Vagina (tissue), 2 donors: ENCODE measurements at places on chromosomes 5 and 9. TPM values are rescaled to one million over a fixed set of nuclear protein-coding genes. Genes with fewer than 3 reads are reported as not detected.

DNA sequence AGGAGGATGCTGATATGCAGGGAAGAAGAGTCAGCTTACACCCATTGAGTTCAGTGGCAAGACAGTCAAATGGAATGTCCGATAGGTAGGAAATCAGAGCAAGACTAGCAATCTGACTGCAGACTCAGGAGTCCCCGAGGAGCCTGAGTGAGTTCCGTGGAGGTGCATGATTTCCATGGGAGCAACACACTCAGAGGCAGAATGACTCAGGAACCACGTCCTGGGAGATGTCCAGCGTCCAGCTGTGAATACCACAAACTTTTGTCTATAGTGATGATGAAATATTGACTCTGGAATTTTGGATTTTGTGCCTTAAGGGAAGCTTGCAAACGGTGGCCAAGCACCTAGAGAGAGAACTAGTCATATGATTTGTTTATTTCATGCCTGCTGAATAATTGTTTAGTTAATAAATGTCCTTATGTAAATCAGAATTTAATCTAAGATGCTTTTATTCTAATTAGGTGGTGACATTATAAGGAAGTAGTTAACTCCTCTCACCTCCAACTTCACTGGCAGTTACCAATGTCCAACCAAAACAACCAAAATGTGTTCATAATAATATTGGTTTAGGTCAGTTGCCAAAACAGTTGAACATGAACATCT lies 100.4 kb downstream of the PDE4D start:
- no peak for DNase-seq

DNA sequence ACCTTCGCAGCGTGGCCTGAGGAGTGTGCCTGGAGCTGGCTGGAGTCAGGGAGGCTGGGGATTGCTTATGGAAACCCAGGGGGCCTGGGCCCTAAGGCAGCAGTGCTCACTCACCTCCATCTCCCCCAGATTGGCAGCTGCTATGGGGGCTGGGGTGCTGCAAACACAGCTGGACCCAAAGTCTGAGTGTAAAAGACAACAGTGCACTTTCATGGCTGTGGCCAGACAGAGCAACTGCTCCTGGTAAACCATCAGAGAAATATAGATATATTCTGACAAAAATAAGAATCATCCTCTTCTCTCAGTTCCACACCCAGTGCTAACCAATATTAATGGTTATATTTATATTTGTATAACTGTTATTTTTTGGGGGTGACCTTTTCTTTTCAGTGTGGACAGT lies 123.9 kb downstream of the TENT4A start:
- no peak for DNase-seq

DNA sequence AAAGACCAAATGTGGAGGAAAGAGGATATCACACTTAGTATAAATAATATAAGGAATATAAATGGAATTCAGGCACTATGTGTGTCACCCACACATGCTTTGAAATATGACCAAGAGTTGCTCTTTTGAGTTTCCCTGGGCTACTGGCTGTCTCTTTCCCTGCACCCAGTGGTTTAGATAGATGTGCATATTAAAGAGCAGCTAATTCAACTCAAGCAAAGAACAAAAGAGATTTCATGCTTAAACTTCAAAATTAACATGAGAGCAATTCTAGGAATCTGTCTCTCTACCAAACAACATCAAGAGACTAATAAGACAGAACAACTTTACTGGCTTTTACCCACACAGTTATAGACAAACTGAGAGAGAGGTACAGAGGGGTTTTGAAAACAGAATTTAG lies 38.0 kb upstream of the ITGA1 start:
- DNase-seq, result no peak

DNA sequence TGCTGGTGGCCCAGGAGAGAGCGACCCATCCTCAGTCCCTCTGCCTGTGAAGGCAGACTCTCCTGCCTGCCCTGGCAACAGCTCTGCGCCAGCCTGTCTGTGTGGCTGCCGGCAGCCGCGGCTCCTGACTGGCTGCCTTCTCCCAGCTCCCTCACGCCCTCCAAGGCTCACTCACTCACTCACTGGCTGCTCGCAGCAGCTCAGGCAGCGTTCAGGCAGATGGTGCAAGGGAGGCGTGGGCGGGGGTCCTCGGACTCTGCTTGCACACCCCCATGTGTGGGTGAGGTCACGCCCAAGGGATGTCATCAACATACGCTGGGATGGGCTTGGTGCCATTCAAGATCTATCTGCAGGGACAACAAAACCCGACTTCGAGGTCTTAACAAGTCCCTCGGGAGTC lies 66.7 kb downstream of the DAB2IP start:
- no peak for DNase-seq

DNA sequence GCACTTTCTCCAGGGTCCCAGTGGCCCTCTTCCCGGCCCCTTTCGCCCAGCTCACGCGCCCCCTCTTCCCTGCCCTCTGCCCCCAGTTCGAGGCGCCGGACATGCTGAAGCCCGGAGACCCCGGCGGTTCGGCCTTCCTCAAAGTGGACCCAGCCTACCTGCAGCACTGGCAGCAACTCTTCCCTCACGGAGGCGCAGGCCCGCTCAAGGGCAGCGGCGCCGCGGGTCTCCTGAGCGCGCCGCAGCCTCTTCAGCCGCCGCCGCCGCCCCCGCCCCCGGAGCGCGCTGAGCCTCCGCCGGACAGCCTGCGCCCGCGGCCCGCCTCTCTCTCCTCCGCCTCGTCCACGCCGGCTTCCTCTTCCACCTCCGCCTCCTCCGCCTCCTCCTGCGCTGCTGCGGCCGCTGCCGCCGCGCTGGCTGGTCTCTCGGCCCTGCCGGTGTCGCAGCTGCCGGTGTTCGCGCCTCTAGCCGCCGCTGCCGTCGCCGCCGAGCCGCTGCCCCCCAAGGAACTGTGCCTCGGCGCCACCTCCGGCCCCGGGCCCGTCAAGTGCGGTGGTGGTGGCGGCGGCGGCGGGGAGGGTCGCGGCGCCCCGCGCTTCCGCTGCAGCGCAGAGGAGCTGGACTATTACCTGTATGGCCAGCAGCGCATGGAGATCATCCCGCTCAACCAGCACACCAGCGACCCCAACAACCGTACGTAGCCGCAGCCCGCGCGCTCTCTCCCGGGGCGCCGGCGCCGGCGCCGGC lies 1.0 kb downstream of the PRDM6 start:
- no peak for DNase-seq

The PAXX gene
- 62.9 TPM for total RNA-seq

The SMU1 gene
- total RNA-seq, result 15.5 TPM

DNA sequence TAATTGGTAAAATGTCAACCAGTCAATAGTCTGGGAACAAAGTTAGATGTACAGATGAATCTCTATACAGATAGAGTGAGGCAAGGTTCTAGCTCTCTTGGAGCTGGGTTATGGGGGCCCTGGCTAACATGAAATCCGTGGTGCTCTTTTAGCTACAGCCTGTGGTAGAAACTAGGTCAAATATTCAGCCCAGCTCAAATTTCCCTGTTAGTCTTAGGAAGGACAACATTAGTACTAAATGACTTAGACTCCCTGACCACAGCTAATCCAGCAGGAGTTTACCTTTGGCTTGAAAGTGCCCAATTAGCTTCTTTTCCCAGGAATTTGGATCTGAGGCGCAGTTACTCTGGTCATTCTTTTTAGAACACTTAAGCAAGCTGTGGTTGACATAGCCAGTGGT lies 170.5 kb downstream of the DMRTA1 start:
- DNase-seq, result no peak

- DNase-seq, result no peak
Observed at GRCh38 chr5:152403046-152403445, 2.0 kb downstream of the NMUR2 start.

DNA sequence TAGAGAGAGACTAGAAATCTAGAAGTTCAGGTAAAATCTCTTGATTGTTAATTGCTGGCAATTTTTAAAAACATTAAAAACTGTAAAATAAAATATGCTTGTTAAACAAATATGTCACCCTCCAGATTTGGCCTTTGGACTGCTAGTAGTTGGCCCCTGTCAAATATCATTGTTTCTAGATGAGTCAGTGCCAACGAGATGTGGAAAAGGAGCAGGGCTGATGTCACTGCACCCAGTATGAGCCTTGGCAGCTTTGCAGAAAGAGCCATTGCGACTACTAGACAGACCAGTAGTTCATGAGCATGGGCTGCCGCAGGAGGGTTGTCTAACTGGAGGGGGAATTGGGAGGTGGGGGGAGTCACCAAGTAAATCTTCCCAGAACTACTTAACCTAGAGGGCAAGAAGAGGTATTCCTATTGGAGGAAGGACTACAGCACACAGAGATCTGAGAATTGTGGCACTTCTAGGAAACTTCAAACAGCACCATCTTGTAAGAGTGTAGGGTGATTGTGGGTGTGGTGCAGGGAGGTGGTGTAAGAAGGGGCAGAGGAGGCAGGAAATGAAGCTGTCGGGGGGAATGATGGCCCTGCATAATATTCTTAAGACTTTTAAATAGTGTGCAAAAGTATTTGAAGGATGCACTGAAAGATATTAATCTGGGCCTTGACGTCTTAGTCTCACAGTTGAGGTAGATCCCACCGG lies 7.1 kb upstream of the DOCK2 start:
- DNase-seq, result no peak

The RECK gene
- 15.5 TPM for total RNA-seq

- DNase-seq, result no peak
Observed at GRCh38 chr5:35963381-35963843, 25.0 kb upstream of the CAPSL start.

DNA sequence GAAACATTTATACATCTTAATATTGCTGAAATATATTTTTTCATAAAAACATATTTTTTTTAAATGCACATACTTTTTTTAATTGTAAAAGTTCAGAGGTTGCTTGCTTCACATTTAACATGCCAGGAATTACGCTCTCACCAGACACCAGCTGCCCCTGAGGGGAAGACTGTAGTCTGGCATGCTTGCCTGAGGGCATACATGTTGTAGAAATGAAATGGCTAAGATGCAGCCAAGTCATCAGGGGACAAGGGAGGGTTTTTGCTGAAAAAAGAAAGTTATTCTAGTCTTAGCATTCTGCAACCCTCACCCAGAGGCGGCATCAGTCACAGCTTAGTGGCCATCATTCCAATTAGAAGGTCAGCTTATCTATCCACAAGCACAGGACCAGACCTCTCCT lies 426.7 kb upstream of the FTMT start:
- DNase-seq, result no peak

GRCh38 chr5:95422838-95423237 lies 31.7 kb downstream of the FAM81B start:
- DNase-seq, result no peak

DNA sequence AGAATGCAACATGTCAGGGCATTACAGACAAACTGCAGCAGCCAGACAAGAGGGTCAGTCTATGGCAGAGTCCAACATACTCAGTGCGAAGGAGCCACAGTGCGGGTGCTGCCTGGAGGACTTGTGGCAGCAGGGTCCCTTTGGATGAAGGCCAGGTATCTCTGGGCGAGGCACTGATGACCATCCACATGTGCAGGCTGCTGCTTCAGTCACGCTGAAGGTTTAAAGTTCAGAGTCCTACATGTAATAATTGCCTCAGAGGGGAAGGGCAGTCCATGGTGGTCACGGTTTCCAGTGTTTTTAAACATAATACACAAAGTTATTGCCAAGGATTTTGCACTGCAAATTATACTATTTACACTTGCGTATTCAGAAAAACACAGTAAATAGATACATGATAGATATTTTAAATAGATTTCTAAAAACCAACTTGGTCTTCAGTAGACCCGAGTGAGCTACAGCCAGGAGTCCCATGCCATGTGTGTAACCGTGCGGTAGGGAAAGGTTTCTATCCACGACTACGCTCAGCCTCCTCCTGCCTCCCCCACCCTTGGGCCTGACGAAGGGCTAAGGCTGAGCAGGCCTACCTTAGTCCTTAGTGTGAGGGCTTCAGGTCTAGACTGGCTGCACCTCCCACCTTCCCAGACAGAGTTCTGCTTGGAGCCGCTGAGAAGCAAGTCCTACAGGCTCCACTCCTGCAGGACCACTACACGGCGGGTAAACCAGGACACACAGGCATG lies 76.2 kb downstream of the GPR21 start:
- DNase-seq, result no peak

The EXOSC2 gene
- 13.5 TPM for total RNA-seq

GRCh38 chr9:72581694-72582093 lies 60.3 kb downstream of the TMC1 start:
- no peak for DNase-seq

DNA sequence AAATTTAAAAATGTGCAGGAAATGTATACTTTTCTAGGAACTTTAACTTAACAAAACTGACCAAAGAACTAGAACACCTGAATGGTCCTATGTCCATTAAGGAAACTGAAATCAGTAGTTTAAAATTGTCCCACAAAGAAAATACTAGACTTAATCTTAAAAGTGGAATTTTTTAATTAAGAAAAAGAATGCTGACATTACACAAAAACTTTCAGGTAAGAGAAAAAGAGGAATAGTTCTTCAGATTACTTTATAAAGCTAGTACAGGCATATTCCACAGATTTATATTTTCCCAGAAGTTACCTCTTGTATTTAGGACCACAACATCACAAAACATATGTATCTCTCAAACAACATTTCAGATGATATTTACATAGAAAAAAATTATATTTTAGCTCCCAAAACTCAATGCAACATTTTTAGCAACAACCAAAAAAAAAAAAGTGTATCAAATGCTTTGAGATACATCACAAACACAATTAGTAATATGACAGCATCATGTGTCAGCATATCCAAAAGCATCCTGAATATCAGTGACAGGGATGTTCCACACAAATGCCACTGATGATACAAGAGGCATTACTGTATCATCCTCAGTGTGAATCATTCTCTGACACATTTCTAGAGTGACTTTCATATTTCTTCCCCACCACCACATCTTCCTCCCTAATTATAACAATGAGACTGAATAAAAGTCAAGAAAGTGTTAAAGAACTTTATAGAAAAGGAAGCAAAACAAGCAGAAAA lies 264.0 kb downstream of the EPB41L4A start:
- DNase-seq, result no peak

- no peak for DNase-seq
Observed at GRCh38 chr5:107636068-107636467, 34.7 kb downstream of the EFNA5 start.

GRCh38 chr9:77011973-77012821 lies 7.3 kb upstream of the FOXB2 start:
- no peak for DNase-seq

GRCh38 chr9:127913682-127914081 lies 3.2 kb downstream of the ST6GALNAC4 start:
- DNase-seq, result no peak
